ENCODE measurements at places on chromosomes 2 and 18.

GRCh38 chr2:15643791-15644585 is 52.3 kb downstream of the DDX1 start:
- no peak for DNase-seq

GRCh38 chr2:227826019-227826521 is 12.4 kb downstream of the CCL20 start:
- no peak for DNase-seq

DNA sequence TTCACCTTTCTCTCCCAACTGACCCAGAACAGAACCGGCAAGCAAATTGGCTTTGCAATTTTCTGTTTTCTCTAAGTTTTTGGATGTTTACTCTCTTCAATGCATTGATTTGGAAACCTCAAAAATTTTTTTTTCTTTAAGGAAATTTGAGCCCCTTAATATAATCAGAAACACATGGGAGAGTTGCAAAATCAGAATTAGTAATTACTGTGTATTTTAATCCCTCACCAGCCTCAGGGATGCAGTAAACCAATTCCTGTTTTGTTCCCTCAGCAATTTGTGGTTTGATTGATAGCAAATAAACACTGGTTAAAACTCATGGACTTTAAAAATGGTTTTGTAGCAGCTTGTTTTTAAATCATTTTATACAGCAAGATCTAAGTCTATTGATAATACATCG is 281.5 kb downstream of the NEDD4L start:
- DNase-seq = no peak

GRCh38 chr2:241858206-241859016 is at the start of gene PDCD1:
TSS of gene PDCD1 (minus strand) at chr2:241858894. CDS start at chr2:241858838, 56 bp downstream.
- no peak for DNase-seq

GRCh38 chr2:37625156-37625555 is 46.3 kb downstream of the CDC42EP3 start:
- no peak for DNase-seq

- DNase-seq = no peak
These were observed 20.3 kb downstream of the SPOPL start for GRCh38 chr2:138521821-138522220.

DNA sequence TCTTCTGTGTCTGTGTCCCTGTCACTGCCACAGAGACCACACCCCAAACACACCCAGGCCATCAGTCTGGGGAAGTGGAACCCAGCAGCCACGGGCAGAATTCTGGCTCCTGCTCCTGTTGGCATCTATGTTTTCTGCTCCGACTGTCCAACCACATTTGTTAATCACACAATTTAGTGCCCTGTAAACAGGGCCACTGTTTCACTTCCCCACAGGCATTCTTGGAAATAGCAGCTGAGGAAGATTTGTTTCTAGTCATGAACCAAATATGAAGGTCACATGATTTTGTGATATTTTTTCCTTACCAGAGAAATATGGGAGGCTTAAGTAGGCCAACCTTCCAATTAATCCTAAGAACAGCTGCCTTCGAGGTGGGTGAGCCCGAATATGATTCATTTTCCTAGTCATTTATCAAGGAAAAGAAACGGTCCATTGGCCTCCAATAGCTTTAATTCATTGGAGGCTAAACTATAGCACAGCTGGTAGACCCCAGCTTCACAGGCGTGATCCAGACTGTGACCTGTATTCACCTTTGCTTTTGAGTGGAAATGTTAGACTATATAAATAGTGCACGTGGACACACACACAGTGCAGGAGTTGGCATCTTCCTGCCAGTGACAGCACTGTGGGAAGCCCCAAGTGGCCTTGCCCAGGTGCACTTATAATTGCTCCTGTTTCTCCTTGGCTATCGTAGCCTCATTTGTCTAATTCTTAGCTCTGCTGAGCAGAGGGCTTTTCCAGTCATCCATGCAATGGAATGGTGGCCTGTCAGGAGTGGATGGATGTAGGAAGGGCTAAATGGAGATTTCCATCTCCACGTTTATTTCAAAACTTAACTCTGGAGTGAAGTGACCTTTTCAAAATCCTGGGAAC is 267.9 kb downstream of the LPIN1 start:
- no peak for DNase-seq

Measured in NCI-H510A (cell line).